Activated T-helper 9 cell treated with anti-CD3 and anti-CD28 coated beads, Interleukin-2, amount 50 U/mL, for 16 hours (primary cell): ENCODE measurements at places on chromosomes 6 and 20.

DNA sequence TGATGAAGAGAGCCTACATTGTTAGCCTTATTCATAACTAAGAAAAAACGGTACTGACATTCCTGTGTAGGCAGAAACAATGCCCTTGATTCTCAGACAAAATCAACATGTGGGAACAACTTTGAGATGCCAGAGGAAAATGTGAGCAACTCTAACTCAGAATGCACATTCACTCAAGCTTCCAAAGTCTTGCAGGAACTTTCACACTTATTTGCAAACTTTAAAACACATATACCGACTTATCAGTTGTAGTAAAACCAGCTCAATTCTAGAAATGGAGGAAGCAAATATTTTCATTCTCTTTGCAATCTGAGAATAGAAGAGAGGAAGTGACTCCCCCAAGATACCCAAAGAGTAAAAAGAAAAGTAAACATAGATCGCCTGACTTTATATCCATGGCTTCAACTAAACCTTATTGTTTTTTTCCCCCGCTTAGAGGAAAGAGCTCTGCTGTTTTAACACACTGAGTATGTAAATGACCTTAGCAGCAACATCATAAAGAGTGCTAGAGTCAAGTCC is 117.6 kb downstream of the EPB41L2 start:
- DNase-seq: no peak

- no peak for DNase-seq
Observed at GRCh38 chr6:152248980-152249379, 388.2 kb downstream of the SYNE1 start.

DNA sequence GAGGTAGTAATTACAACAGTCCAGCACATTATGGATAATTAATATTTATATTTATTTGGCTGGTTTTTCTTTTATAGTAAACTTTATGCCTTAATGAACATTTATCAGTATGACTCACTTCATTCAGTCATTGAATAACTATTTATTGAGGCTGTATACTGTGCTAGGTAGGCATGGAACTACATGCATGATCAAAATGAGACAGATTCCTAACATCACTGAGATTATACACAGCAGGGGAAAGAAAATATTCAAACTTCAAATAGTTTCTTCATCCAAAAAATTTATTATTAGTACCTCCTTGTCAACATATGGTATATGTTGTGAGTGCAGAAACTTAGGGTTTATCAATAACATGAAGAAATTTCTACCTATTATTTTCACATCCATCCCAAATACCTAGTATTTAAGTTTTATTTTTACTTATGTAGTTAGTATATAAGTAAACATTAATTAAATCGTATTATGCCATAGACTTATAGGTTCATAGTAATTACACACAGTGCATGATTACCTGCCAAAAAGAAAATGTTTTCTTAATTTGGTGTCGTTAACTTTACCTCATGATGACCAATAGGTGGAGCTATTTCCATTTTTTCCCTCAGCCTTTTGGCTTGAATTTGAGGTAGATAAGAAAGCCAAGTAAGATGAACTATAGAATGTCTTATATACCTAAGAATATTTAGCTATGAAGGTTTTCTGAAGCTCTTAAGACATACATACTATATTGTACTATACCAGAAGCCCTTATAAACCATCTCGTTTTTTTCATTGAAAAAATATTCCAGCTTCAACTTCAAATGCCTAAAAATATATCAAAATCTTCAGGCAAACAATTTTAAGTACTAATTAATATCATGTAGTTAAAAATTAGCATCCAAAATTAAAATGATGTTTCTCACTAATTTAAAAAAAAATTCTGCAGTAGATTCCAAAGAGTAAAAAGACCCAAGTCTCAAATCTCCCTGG is 12.5 kb upstream of the TMEM30A start:
- DNase-seq: no peak

DNA sequence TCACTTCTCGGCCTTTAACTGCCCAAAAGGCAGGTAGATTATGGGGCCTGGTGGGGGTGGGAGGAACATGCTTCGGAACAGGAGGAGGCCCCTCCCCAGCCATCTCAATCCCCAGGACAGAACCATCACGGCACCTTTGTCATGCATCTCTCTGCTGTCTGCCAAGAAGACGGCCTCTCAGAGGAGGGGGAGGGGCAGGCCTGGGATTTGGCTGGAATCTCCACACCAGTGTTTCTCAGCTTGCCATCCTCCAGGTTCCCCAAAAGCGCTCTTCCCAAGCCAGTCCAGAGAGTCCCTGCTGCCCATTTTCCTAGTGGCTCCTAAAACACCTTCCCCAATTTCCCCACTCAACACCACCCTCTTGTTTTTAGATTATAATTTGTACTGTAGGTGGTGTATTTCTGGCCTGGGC is 2.5 kb upstream of the POU5F1 start:
- no peak for DNase-seq

GRCh38 chr6:125356884-125357283 is 55.1 kb upstream of the HDDC2 start:
- DNase-seq: no peak

GRCh38 chr20:50049442-50050026 is 63.4 kb downstream of the UBE2V1 start:
- no peak for DNase-seq

- no peak for DNase-seq
Observed at GRCh38 chr6:165109011-165109410, 200.4 kb downstream of the C6orf118 start.

DNA sequence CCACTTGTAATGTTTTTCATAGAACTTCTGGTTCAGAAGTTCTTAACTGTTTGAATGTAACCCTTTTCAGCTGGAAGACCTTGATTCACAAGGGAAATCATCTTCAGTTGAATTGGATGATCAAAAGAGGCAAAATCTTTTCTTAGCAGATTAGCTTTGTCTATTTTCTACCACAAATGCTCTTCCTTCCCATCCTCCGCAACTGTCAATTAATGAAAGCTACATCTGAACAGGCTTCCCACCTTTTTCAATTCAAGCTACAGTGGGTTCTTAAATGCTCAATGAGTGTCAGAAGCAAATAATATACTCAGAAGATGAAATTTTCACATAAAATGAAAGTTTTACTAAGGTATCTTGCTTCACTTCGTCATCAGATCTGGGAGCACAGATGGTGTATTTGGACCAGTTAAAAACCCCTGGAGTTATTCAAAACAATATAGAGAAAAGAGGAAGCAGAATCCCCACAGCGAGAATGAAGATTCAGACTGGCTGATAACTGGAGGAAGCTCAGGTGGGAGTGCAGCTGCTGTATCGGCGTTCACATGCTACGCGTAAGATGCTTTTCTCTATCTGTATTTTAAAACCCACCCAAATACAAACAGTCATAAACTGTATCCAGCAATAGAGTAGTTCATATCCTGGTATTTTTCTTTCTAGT is 19.4 kb downstream of the QRSL1 start:
- no peak for DNase-seq

- DNase-seq: no peak
Observed at GRCh38 chr20:61757678-61758563, 307.8 kb downstream of the TAF4 start.

GRCh38 chr20:8876366-8876765 is 192.5 kb upstream of the PLCB4 start:
- no peak for DNase-seq

DNA sequence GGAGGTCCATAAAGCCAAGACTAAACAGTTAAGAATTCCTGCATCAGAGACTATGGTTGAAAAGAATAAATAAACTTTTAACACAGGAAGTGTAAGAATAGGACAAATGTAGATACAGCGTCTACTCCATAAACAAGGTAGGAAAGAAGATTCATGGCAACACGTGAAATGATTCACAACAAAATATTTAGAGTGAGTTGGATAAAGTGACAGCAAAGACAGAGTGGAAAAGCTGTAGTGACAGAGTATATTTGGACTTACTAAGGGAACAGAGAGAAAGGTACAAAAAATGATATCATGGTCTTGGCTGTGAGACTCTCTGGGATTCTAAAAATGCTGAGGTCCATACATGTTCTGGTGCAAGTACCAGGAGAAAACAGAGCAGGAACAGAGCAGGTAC is 21.9 kb upstream of the KIAA0408 start:
- no peak for DNase-seq

GRCh38 chr20:59455402-59456341 is 148.7 kb upstream of the PHACTR3 start:
- no peak for DNase-seq

DNA sequence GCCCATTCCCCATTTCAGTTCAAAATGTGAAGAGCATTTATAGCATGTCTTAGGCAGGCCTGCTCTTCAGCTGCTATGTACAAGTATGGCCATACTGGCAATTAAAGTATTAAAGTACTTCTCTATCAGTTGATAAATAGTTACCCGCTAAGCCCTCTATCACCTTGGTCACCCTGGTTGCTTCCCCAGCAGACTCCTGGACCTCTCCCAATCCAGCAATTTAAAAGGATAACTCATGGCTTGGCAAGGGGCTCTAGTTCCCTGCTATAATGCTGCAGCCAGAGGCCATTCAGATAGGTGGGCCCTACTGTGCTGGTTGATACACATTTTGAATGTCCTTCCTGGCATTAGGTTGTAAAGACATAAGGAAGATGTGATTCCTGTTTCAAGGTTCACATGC is 7.0 kb downstream of the C6orf163 start:
- DNase-seq: no peak

- DNase-seq: no peak
Observed at GRCh38 chr6:150492941-150493340, 106.7 kb upstream of the PLEKHG1 start.
